ENCODE measurements at places on chromosomes 4 and X.

DNA sequence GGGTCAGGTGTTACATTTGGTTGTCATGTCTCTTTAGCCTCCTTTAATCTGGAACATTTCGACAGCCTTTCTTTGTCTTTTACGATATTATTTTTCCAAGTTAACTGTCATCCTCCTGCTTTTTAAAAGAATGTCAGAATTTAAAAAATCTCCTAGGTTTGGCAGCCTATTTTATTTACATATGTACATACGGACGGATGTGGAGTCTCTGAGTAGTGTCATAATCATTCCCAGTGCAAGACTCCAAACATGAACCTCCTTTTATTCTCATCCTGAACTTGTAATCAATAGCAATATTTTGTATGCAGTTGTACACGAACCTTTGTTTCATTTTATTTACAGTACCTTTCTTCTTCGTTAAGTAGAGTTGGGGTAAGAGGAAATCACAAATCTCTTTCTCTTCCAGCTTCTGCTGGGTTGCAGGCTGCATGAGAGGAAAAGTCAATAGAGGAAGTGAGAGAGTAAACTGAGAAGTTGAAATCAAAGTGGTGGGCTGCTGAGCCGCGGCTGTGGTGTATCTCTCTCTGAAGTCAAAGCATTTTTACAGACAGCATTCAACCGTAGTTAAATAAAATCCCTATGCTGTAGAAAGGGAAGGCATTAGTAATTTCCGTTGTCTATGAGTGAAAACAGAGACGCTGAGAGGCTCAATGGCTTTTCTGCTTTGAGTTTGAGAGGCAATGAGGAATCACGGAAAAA is 53.9 kb upstream of the RPS6KA3 start:
- DNase-seq, result no peak

DNA sequence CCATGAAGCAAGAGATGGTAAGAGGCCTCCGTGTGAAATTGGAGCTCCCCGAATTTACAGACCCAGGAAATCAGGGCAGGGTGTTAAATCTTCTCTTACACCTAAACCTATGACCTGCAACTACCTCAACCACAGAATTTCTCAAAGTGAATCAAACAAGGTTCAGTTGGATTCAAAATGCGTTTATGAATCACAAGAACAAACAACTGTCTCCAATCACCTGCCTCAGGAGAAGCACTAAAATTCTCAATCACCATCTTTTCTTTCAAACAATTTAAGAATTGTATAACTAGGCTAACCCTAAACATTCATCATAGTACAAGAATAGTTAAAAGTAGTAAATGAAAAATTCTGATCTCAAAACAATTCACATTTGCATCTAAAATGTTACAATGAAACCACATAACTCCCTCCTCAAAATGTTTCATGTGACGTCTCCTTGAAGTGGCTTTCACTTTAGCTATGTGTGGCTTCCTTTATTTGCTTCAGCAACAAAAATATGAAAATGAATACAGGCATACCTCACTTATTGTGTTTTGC is 19.2 kb downstream of the PPP3CA start:
- DNase-seq, result no peak

- DNase-seq, result no peak
Observed at GRCh38 chrX:54223581-54223980, 40.5 kb upstream of the FAM120C start.

GRCh38 chrX:17164941-17165340 is 210.1 kb upstream of the NHS start:
- no peak for DNase-seq
